ENCODE measurements at places on chromosomes 4 and X.

DNA sequence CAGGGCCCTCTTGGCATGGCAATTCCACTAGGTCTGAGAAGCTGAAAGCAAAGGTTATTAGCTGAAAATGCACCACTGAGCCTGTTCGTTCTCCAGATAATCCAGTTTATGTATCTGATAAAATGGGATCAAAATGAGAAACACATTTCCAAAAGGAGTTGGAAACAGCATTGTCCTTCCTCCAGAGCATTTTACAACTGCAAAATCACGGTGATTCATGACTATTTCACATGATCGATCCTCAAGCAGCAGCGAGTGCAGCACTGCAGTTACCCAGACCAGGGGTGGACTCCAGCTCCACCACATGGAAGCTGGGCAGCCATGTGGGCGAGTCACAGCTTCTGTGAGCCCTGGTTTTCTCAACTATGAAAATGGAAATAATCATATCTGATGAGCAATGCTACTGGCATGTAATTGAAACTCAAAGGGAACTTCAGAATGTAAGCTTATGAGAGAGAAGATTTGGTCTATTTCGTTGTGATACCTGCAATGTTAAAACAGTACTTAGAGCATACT, 78.7 kb upstream of the MSX1 start:
- no peak for DNase-seq

DNA sequence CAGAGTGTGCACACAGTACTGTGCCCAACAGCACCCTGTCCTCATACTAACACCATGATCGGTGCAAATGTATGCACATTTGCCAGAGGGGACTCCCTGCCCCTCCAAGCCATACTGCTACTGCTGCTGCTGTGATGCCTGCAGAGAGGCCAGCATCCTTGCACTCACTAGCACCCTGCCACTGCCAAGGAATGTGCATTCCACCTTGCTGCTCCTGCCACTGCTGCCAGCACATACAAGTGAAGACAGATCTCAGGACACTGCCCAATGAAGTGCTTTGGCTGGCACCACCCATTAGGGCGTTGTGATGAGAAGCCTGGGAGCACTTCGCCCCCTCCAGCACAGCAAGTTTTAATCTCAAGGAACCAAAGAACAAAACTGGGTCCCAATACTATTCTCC, 146.3 kb upstream of the DMD start:
- no peak for DNase-seq

DNA sequence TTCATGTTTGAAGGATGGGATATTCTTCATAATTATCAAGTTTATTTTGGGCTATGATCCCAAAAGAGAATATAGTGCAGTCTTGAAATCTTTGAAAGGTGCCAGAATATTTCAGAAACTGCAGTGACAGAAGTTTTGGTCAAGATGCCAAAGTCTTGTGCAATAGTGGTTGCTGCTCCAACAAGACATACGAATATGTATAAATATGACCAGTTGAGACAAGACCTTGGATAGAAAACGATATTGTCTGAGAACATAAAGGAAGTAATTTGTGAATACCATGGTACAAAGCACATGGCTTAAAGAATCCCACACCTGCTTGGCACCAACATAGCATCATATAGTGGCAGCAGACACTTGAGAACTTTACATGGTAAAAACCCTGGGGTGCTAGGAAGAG, 48.6 kb upstream of the AMELX start:
- DNase-seq, result no peak

DNA sequence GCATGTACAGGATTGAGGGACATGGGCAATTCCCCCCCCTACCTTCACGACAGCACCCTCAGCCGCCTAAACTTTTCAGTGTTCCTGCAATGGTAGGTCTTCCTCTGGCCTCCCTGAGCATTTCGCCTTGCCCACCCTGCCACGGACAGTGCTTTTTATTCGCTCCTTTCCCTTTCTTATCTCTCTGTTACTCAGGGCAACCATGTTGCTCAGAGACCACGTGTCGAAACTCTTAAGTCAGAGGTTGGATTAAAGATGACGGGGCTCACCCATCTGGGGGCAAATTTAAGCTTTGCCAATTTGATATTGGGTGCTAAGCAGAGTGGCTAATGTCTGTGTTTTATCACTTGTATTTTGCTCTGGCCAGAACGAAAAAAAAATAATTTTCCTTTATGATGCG, 20.4 kb downstream of the TENM3 start:
- no peak for DNase-seq

DNA sequence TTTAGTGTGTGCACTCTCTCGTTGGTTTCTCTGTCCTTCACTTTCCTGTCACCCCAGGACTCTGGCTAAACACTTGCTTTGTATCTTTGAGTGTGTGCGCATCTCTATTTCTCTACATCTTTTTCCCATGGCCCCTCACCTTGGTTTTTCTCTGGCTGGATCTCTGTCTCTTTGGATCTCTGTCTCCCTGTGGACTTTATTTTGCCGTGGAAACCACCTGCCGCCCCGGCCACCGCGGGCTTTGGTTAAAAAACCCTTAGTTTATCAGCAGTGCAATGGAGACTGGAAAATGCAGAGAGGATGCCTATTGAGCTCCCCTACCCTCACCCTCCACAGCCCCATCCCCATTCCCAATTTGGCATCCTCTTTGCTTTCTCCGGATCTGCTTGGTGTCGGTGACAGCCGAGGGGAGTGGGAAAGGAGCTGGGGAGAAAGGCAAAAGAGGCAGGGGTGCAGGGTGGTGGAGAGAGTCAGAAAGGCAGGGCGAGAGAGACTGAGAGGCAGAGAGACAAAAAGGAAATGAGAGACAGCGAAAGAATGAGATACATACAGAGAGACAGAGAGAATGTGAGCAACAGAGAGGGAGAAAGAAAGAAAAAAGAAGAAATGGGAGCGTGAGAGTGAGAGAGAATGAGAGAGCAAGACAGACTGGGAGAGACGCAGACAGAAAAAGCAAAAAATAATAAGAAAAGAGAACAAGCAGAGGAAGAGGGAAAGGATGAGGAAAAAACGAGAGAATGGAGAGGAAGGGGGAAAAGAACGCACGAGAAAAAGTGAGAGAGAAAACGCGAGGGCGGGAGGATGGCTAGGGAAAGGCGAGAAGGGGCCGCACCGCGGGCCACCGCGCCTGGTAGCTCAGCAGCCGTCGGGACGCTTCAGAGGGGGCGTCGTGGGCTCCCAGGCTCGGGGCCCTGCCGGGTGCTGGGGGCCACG, 688 bp downstream of the GPR101 start:
- DNase-seq, result no peak

DNA sequence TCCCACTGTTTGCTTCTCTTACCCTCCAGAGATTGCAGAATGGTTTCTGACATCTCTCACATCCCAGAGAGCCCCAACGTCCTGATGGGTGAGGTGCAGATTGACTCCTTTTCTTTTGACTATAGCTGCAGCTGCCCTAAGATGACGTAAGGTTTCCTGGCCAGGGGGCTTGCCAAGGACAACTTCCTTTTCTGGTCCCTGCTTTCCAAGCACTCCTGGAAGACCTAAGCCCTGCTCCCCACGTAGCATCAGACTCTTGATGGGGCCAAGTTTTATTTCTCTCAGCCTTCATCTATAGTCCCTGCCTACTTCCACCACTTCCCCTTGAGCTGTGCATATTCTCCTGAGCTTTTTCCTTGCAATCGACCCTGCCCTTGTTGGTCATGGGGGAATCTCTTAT, 497.7 kb downstream of the IDS start:
- no peak for DNase-seq

GRCh38 chr4:121278811-121279368, 101.9 kb downstream of the QRFPR start:
- DNase-seq, result no peak

DNA sequence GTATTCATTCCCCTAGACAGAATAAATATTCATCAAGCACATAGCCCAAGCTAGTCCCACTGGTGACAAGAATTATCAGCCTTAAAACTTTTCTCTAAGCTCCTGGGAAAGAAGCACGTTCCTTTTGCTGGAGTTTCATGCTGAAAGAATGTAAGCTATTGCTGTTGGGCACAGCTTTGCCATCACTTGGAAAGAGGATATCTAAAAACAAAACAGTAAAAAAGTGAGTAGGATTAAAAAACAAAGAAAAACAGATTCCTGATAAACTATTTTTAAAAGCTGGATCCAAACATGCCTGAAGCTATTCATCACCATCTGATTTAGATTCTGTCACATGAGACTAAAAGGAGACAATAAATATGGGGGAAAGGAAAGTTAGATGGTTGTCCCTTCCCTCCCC, 176.8 kb downstream of the SCFD2 start:
- no peak for DNase-seq

DNA sequence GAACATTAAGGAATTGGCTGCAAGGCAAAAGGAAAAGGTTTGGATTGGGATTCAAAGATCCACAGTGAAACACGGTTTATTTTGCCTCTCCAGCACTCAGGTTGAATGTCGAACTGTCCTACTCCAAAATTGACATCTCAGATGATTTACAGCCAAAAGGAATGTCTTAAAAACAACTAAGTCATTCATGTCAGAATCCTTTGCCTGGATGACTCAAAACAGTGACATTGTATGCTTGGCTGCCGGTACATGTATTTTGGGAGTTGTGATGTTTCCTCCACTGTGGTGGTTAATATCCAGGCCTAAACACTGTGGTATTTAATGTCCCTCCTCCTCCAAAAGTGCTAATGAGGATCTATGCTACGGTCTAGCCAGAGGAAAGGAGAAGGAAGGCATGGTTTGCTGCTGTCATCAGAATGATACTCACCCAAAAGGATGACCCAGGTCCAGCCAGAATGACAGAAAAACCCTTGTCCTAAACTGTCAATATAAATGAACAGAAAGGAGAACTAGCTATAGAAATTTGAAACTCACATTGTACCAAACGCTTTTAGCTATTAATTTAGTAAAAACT, 20.9 kb downstream of the PGM2 start:
- DNase-seq, result no peak

- DNase-seq, result no peak
These were observed 6.8 kb upstream of the CDKL2 start for GRCh38 chr4:75637176-75637575.

DNA sequence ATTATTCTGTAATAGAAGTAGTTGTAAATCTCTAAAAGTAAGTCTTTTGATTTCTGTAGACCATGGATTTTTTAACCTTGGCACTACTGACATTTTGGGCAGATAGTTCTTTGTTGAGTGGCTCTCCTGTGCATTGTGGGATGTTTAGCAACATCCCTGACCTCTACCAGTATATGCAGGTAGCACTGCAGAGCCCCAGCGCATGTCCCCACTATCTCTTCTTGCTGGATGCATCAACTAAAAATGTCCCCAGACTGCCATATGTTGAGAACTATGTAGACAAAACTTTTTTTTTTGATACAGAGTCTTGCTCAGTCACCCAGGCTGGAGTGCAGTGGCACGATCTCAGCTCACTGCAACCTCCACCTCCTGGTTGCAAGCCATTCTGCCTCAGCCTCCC, 4.8 kb downstream of the UBE2K start:
- no peak for DNase-seq

- no peak for DNase-seq
These were observed 202.0 kb downstream of the SLC4A4 start for GRCh38 chr4:71540749-71541269.

- DNase-seq, result no peak
These were observed 16.8 kb upstream of the ZCCHC13 start for GRCh38 chrX:74286950-74287740.

DNA sequence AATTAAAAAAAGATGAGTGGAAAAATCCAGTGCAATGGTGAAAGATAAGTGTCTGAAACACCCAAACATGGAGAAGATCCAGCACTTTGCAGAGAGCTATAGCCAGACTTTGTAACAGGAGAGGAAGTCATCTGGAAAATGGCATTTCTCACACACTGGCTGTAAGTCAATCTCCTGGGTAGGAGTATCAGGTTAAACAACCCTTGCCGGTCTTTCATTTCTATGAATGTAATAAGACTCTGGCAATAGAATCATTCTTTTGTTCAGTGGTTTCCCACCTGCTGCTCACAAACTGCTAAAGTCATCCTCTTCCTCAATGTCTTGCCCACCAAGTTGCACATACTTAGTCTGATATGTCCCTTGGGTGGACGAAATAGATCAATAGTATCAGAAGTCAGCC, 94.0 kb upstream of the ATP8A1 start:
- no peak for DNase-seq

- DNase-seq, result no peak
These were observed 184.4 kb upstream of the HAND2 start for GRCh38 chr4:173714456-173714855.

- no peak for DNase-seq
These were observed 55.1 kb downstream of the NAF1 start for GRCh38 chr4:163111588-163111987.

GRCh38 chr4:40264497-40264896, 67.7 kb downstream of the RHOH start:
- no peak for DNase-seq

DNA sequence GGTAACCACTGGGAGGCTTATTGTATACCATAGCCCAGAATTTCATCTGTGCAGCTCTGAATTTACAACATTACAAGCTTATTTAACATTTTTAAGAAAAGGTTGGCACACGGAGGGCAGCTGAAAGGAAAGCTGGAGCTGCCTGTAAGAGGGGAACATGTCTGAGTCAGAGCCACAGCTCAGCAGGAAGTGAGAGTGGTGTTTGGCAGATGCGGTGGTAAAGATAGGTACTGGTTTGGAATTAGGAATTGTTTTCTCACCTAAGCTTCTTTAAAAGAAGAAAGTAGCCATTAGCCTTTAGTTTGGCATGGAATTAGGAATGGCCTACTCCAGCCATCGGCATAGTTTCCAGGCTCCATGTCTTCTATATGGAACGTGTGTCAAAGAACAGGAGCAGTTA, 172.5 kb upstream of the ANXA3 start:
- DNase-seq, result no peak

DNA sequence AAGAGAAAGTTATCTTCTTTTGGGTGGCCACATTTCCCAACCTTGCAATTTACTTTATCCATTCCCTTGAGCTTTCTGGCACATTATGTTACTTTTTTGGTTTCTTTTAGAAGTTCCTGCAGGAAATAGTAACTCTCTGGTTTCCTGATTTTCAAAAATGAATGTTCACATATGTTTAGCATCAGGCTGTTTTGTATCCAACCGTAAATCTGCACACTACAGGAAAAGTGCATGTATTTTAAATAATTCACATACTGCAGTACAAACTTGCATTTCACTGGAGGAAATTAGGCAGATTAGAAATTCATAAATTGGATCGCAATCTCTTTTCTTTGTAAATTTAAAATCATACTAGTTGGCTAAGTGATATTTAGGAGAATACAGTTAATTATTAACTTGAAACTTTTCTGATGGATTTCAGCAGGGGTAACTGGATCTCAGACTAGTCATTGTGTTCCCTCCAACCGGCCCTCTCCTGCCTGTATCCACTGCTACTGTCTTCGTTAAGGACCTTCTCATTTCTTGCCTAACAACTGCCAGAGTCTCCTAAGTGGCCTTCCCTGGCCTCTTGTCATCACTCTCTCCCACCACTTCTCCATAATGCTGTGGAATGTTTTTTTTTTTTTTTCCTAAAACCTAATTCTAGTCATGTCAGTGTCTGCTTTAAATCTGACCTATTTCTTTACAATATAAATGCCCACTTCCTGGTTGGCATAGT, 137.2 kb downstream of the UNC5C start:
- DNase-seq, result no peak

- DNase-seq, result no peak
These were observed 33.7 kb downstream of the SORBS2 start for GRCh38 chr4:185778307-185778706.

- DNase-seq, result no peak
These were observed 1.1 kb upstream of the LIN54 start for GRCh38 chr4:83011689-83012199.

Data from activated naive CD4-positive, alpha-beta T cell treated with anti-CD3 and anti-CD28 coated beads, Interleukin-2, amount 10 ng/mL, durations not matched to agents 7 days and 5 days (primary cell).